ENCODE measurements at places on chromosomes 12 and 14.

DNA sequence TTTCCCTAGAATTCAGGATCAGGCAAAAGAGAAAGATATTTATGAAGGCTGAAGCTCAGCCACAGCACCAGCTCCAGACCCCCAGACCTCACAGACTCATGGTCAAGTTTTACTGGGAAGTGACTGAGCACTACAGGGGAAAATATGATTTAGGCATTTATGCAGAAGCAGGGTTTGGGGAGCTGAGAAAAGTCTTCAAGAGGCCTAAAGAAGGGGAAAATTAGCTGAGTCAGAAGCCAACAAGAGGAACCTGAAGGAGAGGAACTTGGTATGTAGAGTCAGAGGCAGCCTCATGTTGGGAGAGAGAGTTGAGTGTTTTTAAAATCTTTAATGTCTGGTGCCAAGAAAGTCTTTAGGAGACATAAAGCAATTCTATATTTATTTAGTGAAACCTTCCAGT is 63.0 kb downstream of the FOS start:
- no peak for DNase-seq

DNA sequence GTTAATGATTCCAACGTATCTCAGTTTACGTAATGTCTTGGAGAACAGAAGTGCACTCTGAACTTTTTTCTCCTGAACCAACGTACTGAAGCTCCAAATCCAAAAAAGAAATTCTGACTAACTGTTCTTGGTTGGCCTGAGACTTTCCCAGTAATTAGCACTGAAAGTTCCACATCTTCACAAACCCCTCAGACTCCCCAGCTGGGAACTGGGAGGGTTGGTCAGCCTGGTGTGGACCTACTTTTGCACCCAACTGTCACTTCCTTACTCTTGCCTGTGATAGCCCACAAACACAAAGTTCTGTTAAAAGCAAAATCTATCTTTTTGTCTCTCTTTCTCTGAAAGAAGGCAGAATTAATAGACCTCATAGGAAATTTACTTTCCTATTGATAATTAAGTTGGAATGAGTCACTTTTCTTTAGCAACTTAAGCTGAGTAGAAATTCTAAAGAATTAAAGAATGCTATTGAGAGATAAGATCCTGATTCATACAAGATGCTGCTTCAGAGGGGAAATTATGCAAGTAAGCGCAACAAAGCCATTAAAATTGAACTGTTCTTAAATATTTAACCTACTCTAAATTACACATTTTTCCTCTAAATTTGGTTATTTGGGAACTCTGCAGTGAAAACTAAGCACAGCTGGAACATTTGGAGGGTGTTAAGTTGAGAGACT is 155.0 kb downstream of the EPS8 start:
- DNase-seq = no peak

- DNase-seq = no peak
Measured at GRCh38 chr12:46926526-46926925, 100.7 kb upstream of the SLC38A4 start.

DNA sequence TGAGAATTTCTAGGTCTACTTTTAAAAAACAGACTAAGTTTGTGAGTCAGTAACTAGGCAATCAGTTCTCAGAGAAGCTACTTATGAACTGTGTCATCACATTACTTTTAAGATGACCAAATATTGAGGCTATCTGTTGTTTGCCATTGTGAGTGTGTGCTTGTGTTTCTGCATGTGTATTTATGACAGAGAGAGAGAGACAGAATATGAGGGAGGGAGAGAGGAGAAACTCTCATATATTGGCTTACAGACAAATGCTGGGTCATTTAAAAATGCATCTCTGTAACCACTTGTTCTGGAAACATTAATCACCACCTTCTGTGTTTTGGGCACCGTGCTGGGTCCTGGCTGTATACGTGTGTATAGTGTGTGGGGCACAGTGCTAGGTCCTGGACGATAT is 161.5 kb upstream of the FRMD6 start:
- DNase-seq = no peak

DNA sequence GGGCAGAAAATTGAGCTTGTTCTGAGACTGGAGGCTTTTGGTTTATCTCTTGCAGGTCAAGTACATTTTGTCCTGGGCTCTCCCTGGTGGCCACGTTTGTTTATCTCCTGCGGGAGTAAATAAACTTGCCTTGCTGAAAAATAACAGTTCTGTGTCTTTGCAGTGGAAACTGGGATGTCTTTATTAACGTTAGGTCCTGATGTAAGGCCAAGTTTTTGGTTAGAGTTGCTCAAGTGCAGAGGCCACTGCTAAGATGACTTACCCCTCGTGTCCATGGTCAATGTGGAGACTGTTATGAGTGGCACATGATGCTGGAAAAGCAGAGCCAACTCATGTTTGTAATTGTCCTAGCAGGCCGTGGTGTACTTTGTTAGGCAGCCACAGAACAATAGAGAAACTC is 3.8 kb downstream of the PTPN11 start:
- no peak for DNase-seq

DNA sequence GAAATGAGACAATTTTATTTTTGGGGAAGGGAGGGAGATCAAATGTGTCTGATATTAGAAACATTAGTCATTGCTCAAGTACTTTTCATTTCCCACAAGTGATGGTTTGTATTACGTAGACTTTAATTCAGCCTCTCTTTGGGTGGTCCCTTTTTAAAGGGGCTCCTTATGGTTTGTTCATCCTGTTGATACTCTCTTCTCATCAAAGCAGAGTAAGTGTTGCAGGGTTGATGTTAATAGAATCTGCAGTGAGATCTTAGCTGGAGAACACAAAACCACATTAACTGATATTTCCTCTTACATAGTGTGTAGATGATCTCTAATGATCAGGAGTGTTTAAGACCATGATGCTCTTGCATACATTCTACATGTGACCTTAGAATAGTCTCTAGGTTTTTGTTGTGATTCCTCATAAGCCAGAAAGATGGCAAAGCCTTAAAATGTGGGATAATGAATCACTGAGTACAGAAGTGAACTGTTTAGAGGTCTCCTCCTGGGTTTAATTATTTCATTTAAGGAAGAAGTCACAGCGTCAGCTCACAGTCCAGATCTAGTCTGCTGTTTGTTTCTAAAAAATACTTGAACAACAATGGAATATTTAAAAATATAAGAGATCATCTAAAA is 87.4 kb upstream of the PTPRR start:
- DNase-seq = no peak

GRCh38 chr14:55332654-55333570 is 61.7 kb downstream of the FBXO34 start:
- no peak for DNase-seq

DNA sequence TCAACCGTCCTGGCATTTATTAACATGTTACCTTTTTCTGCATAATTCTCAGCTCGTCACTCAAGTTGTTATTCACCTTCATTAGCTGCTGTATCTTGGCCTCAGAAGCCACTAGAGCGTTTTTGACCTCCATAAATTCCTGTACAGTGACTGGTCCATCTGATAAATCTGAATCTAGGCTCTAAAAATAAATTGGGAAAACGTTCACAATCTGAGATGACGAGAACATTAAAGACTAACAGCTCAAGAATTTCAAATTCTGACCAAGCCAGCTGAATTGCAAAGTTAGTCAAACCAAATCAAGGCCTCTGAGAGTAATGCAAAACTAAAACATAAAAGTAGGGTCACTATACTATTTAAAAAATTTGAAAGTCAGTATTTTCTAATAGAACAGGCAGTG is 45.0 kb downstream of the GIT2 start:
- DNase-seq = no peak

GRCh38 chr12:7645395-7646177 is 20.1 kb downstream of the APOBEC1 start:
- DNase-seq = peak; percentile 18

GRCh38 chr12:94659346-94659930 is 9.1 kb upstream of the TMCC3 start:
- DNase-seq = no peak

- DNase-seq = no peak
Measured at GRCh38 chr12:2258025-2258424, 205.2 kb downstream of the CACNA1C start.

- DNase-seq = no peak
Measured at GRCh38 chr14:102591372-102591943, 991 bp upstream of the RCOR1 start.

DNA sequence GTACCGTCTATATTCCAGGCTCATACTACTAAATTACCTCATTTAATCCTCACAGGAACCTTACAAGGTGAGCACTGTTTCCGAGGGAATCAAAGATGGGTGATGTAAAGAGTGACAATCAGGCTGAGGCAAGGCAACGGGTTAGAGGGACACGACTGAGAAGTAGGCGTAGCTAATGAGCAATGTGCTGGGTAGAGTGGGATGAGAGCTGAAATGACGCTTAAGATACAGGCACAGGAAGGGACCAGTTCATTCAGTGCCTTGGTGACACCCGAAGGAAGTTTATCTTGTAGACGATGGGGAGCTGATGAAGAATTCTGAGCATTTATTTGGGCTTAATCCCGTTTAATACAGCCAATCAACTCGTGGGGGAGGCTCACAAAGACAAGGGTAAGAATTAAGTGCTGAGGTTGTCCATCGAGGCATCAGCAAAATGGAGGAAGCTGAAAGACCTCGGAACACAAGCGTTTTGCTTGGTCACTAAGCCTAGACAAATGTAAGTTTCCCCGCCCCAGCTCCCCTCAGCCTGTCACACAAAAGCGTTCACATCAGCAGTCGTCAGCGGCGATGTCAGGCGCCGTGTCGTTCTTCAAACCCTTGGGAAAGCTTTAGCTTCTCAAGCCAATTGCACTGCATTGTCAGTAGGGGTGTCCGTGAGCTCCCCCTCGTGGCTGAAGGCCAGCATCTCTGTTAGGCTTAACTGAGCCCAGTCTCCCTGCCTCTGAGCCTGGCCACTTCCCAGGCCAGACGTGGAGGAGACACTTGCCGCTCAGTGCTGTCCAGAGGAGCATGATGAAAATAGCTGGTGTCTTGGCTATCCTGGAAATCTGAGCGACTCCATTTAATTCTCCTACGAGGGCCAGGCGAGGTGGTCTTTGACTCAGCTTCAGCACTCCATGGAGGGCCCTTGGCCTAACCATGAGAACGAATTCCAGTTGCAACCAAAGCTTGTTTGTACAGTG is 288.5 kb upstream of the G2E3 start:
- DNase-seq = peak; percentile 24

DNA sequence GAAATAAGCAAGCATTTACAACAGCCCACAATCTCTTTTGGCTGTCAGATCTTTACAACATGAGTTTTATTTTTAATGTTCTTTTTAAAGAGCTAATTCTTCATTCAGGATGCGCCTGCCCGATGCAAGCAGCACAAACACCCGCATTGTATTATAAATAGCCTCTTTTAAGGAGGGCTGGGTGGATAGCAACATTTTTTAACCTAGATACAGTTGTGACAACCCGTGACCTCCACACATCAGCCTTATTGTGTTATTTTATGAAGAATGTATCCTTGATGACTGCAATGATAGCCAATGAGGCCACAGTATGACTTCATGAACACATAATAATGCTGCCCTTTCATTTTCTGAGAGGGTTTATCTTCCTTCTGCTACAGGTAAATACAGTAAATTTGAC is 173.7 kb downstream of the FOXN3 start:
- DNase-seq = no peak

DNA sequence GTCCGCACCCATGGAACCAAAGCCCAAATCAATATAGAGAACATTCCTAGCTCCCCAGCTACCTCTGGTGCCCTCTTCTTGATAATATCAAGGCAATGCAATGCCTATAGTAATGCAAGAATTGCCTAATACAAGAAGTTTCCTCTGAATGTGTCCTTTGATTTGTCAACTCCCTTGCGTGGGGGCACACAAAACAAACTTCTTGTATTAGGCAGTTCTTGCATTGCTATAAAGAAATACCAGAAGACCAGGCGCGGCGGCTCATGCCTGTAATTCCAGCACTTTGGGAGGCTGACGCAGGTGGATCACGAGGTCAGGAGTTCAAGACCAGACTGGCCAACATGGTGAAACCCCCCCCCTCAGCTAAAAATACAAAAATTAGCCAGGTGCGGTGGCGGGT is 10.4 kb upstream of the ITPK1 start:
- no peak for DNase-seq

- DNase-seq = peak; percentile 85
Measured at GRCh38 chr12:6335451-6336078, 6.3 kb downstream of the TNFRSF1A start.

- DNase-seq = no peak
Measured at GRCh38 chr12:54048406-54049093, 5.1 kb upstream of the HOXC4 start.

GRCh38 chr14:56648508-56649301 is 69.1 kb downstream of the TMEM260 start:
- no peak for DNase-seq

DNA sequence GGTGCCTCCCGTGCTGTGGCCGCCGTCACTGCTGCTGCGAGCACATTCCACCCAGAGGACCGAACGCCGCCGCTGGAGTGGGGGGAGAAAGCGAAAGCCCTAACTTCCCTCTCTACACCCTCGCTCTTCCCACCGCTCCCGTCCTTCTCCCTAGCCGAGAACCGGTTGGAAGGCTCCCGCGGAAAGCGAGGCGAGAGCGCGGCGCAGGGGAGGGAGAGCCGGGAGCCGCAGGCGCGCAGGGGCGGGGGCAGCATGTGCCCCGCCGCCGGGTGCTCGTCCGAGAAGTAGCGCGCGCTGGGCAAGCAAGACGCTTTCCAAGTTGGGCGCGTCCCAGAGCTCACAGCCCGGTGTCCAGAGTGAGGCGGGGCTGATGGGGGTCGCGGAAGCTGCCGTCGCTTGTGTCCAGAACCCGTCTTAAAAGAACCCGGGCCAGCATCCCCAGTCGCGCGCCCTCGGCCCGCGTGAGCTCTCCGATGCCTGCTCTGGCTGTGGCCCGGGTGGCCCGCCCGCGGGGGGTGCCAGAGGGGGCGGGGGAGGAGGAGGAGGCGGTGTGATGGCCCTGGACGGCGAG is at the start of gene TRHDE:
Gene TRHDE (plus strand): TSS at position 280 of the 571 bp plus-strand sequence. CDS start 274 bp downstream, at position 554.
- DNase-seq = peak; percentile 9

GRCh38 chr14:37585101-37585511 is 9.9 kb downstream of the FOXA1 start:
- DNase-seq = no peak

Data from GM12891 (cell line).